ENCODE measurements at places on chromosomes 13 and 19.

- no peak for DNase-seq
Measured at GRCh38 chr13:28268800-28269223, 130.5 kb downstream of the PAN3 start.

DNA sequence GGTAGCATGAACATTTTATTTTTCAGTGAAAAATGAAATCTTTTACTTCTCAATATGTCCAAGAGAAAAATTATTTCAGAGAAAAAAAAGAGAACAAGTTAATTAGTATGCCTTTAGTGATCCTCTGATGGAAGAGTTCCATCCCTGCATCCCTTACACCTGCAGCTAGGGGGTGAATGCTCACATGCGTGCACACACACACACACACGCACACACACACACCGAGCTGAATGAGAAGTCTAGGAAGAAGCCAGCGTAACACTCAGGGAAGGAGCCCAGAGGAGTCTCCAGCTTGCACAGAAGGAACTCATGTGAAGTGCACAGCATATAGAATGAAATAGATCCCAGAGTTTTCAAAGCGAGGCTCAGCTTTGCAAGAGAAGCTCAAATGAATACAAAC, 510.5 kb downstream of the IRS2 start:
- no peak for DNase-seq

DNA sequence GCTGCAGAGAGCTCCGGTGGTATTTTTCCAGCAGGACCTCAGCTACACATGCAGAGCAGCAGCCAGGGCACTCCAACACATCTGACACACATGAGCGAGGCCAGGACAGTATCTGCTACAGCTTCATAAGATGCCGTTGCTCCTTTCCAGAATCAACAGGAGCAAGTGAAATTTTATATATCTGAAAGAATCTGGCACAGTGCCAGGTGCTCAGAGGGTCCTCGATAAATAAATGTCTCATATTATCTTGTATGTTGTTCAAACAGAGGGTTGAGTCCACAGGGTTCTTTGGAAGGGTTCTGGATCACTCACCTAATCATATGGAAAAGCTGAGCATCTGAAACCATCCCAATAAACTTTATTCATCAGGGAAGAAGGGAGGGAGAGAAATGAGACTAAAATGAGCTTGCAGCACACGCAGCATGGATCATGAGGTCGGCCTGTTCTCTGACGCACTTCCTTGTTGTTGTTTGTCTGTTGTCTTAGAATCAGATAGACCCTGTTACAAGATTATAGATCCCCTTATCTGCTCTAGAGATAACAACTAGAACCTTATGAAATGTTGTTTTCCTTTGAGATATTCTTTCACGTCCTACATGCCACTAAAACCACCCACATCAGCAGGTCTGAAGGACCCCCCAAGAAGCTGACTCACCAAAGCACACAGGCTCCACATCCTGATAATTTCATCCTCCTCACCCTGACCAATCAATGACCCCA, 3.2 kb upstream of the METTL21C start:
- DNase-seq: no peak

- DNase-seq: no peak
Measured at GRCh38 chr19:6416658-6417405, 7.8 kb downstream of the KHSRP start.

- DNase-seq: no peak
Measured at GRCh38 chr19:32540621-32541020, 40.4 kb upstream of the PDCD5 start.

- DNase-seq: no peak
Measured at GRCh38 chr13:51246418-51247277, 24.4 kb downstream of the FAM124A start.

DNA sequence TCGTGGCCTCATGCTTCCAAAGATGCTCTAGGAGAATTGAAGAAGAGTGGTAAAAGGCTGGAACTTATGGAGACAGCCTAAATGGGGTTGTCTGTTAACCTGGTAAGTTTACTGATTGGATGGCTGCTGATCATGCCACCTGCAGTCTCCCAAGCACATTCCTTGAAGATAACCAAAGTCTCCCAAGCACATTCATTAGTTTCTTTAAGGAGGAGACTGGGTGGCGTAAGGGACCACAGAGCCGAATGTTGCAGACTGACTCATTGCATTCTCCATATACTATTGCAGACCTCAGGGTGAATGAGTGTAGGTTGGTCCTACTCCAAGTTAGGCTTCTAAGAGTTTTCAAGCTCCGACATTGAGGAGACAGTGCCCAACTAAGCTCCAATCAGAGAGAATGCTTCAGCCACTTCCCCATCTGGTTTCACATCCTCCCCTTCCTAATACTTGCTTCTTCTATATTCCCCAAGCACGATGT, at the start of gene IGFL3:
Gene IGFL3 (minus strand): TSS at position 51 of the 478 bp plus-strand sequence. CDS start 39 bp downstream, at position 12.
- DNase-seq: no peak

- no peak for DNase-seq
Measured at GRCh38 chr19:5149932-5150901, 181.3 kb downstream of the KDM4B start.

DNA sequence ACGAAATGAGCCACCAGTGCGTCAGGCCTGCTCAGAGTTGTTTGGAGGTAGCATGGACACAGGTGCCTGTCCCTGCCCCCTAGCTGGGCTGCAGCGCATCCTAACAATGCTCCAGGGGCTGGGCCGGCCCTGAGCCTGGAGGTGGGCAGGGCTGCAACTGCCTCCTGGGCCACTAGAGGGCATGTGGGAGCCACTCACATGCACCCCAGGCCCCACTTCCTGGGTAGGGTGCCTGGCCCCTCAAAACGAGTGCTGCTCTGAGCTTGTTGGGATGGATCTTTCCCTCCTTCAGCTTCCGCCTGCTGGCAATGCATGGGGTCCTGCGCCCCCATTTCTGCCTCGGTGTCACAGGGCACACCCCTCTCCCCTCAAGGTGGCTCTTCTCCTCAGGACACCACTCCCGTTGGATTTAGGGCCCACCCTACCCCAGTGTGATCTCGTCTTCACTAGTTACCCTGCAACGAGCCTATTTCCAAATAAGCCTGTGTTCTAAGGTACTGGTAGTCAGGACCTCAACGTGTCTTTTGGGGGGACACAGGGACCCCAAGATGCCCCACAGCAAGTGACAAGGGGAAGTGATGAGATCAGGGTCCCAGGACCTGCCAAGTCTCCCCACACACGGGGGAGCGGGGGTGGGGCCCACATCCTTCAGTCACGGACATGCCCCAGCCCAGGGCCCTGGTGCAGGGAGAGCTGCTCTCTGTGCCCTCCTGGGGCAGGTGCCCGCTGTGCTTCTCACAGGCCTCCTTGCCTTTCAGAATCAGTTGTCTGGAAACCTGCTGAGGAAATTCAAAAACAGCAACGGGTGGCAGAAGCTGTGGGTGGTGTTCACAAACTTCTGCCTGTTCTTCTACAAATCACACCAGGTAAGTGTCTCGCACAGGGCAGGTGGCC, 131.3 kb downstream of the STK24 start:
- peak; percentile 65 for DNase-seq

- no peak for DNase-seq
Measured at GRCh38 chr19:28705008-28705407, 507.9 kb downstream of the UQCRFS1 start.

DNA sequence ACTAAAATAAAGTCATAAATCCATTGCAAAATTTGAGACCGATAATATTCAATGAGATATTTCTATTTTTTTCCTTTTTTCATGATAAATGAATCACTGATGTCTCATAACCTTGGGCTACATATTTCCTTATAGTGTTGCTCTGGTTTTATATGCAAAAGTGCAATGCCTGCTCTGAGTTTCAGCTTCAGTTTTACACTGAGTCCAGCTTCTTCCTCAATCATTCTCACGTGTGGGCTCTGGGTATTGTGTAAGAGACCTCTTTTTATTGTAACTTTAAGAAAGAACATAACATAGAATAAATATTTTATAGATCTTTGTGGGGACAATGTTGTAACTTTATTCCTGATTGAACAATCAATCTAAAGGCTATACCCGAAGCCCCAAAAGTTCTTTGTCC, 280.2 kb upstream of the EDNRB start:
- no peak for DNase-seq

- DNase-seq: no peak
Measured at GRCh38 chr13:106385654-106386053, 149.8 kb downstream of the EFNB2 start.

DNA sequence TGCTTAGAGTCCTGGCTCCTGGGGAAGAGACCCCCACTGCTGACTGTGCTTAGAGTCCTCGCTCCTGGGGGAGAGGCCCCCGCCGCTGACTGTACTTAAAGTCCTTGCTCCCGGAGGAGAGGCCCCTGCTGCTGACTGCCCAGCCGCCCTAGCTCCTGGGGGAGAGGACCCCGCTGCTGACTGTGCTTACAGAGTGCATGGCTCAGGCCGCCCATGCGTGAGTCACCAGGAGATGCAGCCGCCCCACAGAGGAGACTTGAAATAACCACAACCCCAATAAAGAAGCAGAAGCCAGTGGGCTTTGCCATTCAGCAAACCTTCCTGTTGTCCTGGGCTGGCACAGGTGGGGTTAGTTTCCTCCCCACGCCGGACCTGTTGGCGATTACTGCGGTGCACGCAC, 79.2 kb upstream of the C13orf46 start:
- no peak for DNase-seq

DNA sequence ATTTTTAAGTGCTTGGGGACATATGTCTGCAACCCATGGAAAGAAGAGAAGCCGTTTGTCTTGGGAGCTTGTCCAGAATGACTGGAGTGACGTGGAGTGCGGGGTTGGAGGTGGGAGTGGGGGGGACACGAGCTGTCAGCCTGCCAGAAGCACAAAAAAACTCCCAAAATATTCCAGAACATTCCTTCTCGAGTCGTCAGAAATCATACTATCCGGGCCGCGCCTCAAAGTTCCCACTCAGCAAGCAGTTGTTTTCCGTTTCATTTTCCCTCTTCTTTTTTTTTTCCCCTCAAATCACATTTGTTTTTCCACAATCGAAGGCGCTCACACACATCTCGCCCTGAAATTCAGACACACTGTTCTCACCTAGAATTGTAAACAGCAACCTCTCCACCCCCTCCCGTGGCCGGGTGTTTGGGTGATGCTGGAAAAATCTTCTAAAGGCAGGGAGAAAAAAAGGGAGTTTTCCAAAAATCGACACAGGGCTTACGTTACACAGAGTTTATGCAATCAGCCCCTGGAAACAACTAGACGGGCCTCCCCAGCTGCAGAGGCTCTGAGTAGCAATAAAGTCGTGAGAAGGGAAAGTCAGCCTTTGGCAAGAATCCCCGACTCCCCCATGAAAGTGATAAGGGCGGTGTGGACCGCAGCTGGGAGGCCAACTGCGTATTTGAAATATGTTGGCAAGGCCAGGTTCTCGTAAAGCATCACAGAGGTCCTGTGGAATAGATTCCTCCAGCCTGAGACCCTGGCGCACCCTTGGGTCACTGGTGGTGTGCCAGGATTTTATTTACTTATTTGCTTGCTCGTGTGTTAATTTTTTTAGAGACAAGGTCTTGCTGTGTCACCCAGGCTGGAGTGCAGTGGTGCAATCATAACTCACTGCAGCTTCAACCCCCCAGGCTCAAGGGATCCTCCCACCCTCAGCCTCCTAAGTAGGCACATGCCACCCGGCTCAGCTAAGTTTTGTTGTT, 31.2 kb upstream of the KLF2 start:
- DNase-seq: peak; percentile 10

DNA sequence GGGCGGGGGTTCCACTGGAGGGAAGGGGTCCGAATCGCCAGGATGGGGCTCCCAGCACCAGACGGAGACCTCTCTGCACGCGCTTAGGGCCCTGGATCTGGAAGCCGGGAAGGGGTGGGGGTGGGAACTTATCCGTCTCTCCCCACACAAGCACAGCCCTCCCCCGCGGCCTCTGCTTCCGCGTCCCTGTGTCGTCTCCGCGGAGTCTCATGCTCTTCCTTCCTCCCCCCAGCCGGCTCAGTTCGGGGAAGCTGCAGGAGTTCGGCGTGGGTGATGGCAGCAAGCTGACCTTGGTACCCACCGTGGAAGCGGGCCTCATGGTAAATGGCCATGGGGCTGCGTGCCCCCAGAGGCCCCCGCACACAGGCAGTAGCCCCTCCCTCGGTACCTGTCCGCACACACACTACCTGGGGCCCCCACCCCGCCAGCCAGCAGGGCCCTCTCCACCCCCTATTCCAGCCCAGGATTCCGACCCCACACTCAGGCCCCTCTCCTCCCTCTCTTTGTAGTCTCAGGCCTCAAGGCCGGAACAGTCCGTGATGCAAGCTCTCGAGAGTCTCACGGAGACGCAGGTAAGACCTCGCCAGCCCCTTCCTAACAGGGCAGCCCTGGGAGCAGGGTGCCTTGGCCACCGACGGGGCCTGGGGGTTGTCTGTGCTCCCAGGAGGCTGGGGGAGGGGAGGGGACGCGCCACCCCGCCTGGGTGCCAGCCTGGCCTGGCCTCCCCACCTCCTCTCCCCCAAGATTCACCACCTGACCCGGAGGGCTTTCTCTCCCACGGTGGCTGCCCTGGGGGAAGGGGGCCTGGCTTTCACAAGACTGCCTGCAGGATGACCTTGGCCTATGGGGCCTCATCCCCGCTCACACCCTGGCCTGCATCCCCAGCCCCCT, 3.2 kb downstream of the MIDN start:
- DNase-seq: peak; percentile 79

- DNase-seq: no peak
Measured at GRCh38 chr19:4414800-4415321, 12.4 kb downstream of the CHAF1A start.

- DNase-seq: no peak
Measured at GRCh38 chr13:65336087-65336749, 1893.9 kb downstream of the PCDH9 start.

- no peak for DNase-seq
Measured at GRCh38 chr19:11578258-11579142, 1.1 kb upstream of the ACP5 start.

- DNase-seq: no peak
Measured at GRCh38 chr13:85411591-85411990, 387.6 kb downstream of the SLITRK6 start.

DNA sequence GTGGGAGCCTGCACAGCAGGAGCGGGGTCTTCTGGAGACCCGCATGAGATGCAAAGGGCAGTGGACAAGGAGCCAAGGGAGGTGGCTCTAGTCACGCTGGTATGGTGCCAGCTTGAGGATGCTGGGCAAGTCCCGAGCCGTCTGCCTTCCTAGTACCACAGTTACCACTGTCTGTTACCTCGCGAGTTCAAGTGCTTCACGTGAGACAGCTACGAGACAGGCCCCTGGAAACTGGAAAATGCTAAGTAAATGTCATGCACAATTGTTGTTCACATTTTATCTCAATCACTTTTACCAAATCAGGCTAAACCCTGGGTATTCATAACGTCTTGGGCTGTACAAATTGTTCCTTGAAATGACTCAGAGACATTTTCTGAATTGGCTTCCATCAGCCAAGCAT, 155.7 kb downstream of the TNFRSF19 start:
- no peak for DNase-seq

DNA sequence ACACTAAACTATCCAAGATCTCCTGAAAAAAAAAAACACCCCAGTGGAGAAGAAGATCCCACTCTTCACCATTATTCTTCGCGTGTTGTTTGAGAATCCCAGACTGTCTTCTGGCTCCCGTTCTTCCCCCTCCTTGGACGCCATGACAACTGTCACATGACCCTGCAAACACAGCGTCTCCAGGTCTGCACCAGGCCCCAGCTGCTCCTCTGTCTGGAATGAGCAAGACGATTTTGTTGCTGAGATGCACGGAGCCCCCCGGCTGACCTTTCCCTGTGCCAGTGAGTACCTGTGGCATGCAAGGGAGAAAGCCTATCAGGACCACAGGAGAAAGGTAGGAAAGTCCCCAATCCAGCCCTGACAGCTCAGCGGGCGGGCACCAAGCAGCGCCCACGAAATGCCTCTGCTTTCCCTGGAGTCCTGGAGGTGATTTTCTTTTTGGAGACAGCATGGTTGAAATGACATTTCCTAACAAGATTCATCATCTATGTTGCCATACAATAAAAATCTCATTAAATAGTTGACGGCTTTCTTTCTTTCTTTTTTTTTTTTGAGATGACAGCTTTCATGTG, at the start of gene CFAP97D2:
Gene CFAP97D2 (plus strand): TSS at position 171 of the 572 bp plus-strand sequence. CDS start 74 bp downstream, at position 245.
- DNase-seq: no peak

Measured in NCI-H1417 (cell line).